Hypothalamus (tissue), 51 donors: ENCODE measurements at places on chromosomes 13 and 19.

GRCh38 chr13:90099847-90100246 is 1247.6 kb upstream of the MIR17HG start:
- no peak for DNase-seq

DNA sequence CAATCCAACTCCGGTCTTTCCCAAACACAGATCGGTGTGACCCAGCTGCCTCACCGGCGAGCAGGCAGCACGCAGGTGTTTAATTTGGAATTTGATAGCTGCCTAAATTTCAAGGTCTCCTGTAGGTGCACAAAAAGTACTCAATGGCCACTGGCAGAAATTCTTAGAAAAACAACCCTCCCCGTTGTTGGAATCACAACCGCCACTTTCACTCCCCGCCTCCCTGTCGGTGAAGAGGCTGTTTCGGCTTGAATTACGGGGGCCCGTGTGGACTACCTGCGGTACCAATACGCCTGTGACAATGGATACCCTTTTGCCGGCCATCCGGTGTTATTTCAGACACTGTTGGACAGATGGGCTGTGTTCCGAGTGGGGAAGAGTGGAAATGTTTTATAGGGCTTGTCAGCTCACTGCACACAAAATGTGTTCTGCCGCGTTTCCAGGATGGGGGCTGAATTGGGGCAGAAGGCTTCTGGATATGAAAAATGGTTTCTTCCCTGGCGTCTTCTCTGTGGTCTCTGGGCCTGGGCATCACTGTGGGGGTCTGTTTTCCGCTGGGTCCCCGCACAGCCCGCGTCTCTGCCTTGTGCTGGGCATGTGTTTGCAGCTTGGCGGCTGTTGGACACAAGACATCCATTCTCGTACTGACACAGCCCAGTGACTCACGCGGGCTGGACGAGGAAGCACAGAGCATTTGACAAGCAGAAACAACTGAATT is 45.4 kb downstream of the ZIC5 start:
- no peak for DNase-seq

DNA sequence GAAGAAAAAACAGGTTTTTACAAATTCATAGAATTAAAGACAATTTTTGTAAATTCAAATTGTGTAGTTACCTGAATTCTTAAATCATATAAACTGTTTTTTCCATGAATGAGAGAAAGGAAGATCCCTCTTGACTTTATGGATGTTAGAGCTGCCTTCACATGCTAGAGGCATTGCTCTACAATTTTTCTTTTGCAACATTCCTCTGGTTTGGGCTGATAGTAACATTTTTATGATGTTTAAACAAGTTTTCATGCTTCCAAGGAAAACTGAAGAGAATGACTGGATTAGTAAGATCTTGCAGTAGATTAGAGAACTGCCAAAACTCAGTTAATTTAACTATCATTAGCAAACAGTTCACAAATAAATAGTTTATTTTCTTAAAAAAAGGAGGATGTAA is 250.6 kb downstream of the GPC6 start:
- DNase-seq = no peak

DNA sequence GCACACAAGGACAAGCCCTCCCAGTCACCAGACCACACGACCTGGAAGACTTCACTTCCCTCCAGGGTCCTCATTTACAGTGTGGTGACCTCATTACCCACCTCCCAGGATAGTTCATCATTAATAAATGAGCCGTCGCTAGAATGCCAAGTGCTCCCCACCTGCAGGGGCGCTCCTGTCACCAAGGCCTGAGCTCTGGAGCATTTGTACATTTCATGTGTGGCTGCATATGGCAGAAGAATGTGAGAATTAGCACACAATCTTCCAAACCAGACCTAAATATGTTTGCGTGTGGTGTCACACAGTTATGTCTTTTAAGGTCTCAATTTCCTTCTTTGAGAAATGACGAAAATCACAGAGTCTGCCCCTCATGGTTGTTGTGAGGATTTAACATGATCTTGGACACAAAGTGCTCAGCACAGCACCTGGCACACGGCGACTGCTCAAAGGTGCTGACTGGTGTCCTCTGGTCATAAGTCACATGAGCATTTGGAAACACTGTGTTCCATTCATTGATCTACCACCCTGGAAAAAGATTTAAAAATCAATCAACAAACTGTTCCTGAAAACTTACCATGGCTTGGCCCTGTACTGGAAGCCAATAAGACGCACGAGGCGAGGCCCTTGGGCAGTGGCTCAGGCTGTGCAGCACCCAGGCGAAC is 150.6 kb upstream of the SPACA7 start:
- no peak for DNase-seq

GRCh38 chr13:90792335-90792734 is 555.2 kb upstream of the MIR17HG start:
- DNase-seq = no peak

GRCh38 chr13:59755632-59756290 is 408.0 kb downstream of the DIAPH3 start:
- no peak for DNase-seq

DNA sequence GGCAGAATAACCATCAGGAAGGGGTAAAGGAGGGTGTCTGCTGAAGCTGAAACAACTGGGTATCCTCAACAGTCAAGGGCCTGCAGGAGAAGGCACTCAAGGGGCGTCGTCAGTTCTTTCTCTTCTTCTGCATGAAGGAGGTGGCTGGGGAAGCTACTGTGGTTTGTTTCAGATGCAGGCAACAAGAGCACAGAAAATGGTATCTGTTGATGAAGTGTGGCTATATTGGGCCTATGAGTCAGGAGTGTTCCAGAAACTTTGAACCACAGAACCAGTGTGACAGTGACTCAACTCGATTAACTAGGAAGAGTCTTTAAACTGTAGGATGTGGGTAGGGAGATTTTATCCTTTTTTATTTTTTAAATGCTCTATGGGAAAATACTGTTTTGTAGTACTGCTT is 686.3 kb downstream of the FGF9 start:
- no peak for DNase-seq

DNA sequence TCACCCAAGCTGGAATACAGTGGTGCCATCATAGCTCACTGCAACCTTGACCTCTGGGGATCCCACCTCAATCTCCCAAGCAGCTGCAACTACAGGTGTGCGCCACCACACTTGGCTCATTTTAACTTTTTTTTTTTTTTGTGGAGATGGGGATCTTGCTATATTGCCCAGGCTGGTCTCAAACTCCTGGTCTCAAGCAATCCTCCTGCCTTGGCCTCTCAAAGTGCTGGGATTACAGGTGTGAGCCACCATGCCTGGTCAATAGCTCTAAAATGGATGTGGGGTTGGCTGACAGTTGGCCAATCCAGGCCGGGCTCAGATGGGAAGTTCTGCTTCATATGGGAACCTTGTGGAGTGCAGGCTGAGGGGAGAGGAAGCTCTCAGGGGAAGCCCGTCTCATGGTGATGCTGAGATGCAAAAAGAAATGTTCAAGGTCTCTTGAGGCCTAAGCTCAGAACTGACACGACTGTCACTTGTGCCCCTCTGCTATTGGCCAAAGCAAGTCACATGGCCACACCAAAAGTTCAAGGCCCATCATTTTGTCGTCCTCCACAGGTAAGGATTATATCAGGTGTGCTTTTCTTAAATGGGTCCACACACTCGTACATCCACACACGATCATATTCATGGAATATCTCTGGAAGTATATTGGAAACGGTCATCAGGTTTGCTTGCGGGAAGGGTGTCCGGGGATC is 6.8 kb upstream of the KLC3 start:
- DNase-seq = no peak

DNA sequence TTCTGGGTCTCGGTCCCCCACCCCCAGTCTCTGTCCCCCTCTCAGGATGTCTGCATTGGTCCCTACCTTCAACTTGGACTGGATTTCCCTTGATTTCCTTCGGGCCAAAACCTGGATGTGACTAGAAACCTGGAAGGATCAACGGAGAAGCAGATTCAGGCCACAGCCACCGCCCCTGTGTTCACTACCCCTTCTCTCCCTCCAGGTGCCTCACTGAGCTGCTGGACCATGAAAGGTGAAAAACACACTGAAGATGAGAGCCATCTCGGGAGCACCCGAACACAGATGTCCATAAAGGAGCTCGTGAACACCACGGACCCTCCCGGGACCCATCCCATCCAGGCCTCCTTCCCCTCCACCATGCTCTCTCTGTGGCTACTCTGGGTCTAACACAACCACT is 5.0 kb downstream of the TEAD2 start:
- no peak for DNase-seq
